ENCODE measurements at places on chromosomes 7 and 10.

- DNase-seq: no peak
These were observed 20.4 kb upstream of the KNDC1 start for GRCh38 chr10:133139551-133140065.

- no peak for DNase-seq
These were observed 2.3 kb downstream of the DENND2A start for GRCh38 chr7:140638173-140638791.

DNA sequence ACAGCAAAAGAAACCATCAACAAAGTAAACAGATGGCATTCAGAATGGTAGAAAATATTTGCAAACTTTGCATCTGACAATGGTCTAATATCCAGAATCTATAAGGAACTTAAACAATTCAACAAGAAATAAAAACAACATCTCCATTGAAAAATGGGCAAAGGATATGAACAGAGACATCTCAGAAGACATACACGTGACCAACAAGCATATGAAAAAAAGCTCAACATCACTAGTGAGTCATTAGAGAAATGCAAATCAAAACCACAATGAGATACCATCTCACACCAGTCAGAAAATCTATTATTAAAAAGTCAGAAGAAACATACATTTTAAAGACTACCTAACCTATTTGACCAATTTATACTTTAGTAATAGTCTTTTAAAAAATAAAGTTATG, 571.3 kb upstream of the NRG3 start:
- no peak for DNase-seq

DNA sequence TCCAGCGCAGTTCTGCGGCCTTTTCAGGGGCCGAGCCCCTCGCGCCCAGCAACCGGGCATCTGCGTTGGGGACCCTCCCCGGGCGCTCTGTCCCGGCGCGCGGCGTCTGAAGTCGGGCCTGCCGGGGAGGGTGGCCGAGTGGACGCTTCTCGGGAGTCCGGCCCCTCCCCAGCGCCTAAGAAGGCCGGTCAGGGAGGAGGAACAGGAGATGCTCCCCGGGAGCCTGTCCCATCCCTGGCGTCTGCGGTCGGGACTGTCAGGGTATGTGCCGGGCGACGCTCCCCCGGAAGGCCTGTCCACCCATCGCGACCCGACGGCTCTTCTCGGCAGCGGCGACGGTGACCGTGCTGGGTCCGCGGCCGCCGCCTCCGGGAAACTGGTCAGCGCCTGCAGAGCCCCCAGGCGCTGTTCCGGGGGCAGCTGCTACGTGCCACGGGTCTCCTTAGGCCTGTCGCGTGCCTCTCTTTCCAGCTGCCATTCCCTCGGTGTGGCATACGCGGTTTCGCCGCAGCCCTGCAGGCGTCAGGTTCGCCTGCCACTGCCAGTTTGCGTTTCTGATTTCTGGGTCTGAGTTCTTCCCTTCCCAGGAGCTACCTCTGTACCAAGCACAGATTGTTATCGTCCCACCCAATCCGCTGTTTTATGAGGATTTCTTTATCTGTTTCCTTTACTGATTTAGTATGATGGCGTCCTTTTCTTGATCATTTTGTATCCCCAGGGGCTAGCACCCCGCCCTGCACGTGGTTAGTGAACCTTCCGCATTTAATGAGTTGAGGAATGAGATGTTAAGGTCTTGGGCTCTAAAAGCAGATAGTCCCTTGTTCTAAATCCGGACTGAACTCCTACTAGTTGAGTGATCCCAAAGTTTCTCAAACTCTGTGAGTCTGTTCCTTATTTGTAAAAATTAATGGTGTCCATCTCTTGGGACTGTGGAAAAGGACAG, 782 bp downstream of the IFIT5 start:
- DNase-seq: peak; percentile 31

DNA sequence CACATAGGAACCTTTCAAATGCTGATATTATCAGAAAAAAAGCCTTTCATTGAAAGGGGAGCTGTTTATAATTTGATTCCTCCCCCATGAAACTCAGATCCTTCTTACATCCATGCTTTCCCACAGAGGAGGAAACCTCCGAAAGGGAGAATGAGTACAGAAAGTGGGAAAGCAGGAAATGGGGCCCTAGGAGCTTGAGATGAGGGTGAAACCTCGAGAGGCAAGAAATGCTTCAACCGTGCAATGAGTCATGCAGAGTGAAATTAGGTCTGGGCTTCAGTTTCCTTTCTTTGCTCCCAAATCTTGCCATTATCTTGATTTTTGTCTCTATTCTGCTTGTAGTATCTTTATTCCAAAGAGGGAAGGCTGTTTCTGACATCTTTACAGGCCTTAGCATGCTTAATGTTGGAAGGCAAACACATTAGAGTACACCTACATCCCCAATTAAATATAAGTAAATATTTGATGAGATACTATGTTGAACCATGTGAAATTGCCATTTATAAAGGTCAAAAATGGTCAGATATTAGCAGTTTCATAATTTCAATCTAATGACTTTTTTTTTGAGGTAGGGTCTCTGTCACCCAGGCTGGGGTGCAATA, 79.1 kb downstream of the NAMPT start:
- DNase-seq: no peak

GRCh38 chr7:1721047-1721690, 51.1 kb downstream of the ELFN1 start:
- no peak for DNase-seq

GRCh38 chr10:34186745-34187144, 628.4 kb downstream of the PARD3 start:
- no peak for DNase-seq

DNA sequence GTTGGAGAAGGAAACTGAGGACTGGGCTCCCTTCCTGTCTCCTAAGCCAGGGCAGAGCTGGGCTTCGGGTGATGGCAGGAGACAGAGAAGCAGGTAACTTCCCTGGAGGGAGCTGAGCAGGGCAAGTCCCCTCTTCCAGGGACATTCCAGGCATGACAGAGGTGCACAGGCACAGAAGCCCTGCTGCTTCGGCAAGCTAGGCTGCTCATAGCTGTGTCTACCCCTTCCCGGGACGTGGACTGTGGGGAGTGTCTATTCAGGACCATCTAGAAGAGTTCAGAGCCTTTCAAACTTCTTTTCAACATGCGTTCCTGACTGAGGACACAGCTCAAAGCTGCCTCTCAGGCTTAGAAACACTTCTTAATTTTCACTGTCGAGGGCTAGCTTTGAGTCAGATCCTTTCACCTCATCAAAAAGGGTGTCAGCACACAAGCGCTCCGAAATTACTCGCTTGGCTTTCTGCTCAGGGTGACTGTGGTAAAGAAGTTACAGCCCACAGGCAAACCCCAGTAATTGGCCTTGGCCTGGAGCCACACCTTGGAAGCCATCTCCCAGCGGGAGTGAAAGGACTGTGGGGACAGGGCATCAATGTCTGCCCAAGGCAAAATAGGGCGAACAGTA, 63.7 kb upstream of the STEAP1B start:
- DNase-seq: no peak

DNA sequence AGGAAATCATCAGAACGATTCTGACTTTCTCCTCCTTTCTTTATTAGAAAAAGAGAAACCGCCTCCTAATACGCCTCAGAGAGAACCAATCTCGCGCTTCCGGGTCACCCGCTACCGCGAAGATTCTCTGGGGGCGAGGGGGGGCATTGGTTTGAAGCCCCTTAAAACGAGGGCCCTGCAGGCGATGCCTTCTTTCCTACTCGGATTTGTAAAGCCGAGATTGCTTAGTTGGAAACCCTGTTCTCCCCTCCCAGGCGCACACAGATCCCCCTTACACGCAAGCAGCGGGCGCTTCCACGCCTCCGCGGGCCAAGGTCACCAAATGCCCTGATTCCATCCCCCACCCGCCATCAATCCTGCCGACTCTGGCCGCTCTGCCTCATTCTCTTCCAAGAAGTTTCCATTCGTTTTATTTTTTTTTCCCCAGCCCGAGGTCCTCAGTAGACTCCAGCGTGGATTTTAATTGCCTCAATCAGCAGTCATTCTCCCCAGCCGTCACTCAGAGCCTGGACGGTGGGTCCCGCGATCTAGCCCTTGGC, 1.1 kb upstream of the GAD2 start:
- DNase-seq: no peak

DNA sequence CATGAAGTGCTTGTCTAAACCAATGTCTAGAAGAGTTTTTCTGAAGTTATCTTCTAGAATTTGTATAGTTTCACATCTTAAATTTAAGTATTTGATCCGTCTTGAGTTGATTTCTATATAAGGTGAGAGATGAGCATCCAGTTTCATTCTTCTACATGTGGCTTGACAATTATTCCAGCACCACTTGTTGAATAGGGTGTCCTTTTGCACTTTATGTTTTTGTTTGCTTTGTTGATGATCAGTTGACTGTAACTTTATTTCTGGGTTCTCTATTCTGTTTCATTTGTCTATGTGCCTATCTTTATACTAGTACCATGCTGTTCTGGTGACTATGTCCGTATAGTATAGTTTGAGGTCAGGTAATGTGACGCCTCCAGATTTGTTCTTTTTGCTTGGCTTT, 426.6 kb upstream of the CHRM2 start:
- no peak for DNase-seq

GRCh38 chr10:25467881-25468280, 293.1 kb downstream of the GPR158 start:
- DNase-seq: no peak

GRCh38 chr7:129055861-129056464, 1.1 kb upstream of the TNPO3 start:
- no peak for DNase-seq

GRCh38 chr10:132397671-132398565, 918 bp downstream of the PWWP2B start:
- DNase-seq: no peak

- no peak for DNase-seq
These were observed 378.9 kb upstream of the NUPR2 start for GRCh38 chr7:56495165-56495564.

- DNase-seq: no peak
These were observed 32.9 kb upstream of the PCBD1 start for GRCh38 chr10:70921285-70921684.

DNA sequence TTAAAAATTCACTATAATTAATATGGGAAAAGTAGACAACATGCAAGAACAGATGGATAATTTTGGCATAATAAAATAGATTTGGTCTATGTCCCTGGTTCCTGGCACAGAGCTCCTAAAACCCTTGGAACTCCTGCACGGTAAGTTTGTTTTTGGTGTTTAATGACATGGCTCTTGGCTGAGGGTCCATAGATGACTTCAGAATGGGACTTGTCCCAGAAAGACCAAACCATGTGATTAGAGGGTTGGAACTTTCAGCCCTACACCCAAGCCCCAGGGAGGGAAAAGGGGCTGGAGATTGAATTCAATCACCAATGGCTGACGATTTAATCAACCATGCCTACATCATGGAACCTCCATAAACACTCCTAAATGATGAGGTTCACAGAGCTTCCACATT, 12.6 kb upstream of the GSDME start:
- no peak for DNase-seq

GRCh38 chr10:52316500-52316899, 2.4 kb downstream of the DKK1 start:
- DNase-seq: no peak

DNA sequence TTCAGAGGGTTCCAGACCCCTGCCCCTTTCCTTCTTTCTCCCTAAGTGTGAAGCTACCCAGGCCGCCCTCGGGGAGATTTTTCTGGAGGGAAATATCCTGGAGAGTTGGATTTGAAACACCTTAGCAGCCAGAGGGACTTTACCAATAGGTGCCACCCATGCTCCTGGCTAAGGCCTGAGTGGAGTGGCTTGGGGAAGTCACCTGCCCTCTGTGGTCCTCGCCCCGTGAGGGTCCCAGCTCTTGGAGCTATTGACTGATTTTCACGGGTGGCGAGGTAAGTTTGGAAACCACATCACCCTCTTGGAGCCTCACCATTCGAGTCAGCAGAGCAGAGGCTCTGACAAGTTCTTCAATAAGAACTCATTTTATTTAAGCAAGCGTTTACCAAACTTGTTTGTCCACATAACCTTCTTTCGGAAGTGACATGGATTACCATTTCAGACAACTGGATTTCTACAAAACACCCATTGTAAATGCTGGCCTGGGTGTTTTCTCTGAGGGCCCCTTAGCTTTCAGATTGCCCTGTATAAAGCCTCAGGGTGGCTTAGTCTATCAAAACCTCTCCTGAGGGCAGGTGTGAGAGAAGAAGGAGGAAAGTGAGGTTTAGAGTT, 20.4 kb downstream of the AQP1 start:
- DNase-seq: no peak

GRCh38 chr7:47210281-47210854, 371.5 kb downstream of the TNS3 start:
- no peak for DNase-seq

DNA sequence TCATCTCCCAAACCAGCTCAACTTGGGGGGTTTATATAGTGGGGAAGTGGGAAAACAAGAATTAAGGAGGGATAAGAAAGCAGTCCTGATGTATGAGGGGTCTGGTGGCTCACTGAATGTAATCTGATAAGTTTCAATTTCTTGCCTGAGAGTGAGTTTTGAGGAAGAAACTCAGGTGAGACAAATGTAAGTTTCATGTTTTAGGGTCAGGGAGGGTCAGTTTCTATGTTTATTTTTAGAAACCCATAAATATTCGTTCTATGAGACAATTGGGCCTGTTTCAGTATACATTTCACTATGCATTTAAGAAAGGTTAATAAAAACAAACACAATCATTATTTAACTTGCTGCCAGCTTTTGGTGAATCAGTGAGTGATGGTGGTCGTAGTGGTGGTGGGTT, 128.0 kb upstream of the MBL2 start:
- DNase-seq: no peak

- no peak for DNase-seq
These were observed 11.3 kb upstream of the LCOR start for GRCh38 chr10:96820765-96821164.

GRCh38 chr7:76316984-76317781, 14.7 kb downstream of the HSPB1 start:
- no peak for DNase-seq

GRCh38 chr7:93146036-93146435, 2.1 kb downstream of the SAMD9L start:
- no peak for DNase-seq

DNA sequence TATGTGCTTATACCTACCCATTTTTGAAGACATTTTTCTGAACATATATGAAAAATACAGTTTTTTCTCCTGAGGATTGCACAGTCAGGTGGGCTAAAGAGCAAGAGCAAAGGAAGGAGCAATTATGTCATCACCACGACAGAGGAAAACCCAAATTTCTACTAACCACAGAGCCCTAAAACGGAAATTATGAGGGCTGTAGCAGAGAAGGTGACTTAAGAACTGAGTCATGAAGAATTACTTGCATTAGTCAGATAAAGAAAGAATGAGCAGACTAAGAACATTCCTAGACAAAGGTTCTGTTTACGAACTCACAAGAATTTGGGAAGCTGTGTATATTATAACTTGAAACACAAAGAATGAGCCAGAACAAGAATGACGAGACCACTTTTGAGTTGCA, 974.4 kb downstream of the NXPH1 start:
- no peak for DNase-seq

- DNase-seq: no peak
These were observed 549.4 kb downstream of the SORCS1 start for GRCh38 chr10:106615081-106615480.

- no peak for DNase-seq
These were observed 130.9 kb upstream of the ADAM12 start for GRCh38 chr10:126519185-126519584.

- no peak for DNase-seq
These were observed 42.1 kb upstream of the PLPP4 start for GRCh38 chr10:120414946-120415345.
